ENCODE measurements at places on chromosomes 4 and X. TPM values are rescaled to one million over a fixed set of nuclear protein-coding genes. Genes with fewer than 3 reads are reported as not detected.

GRCh38 chr4:110034026-110034393 is 121.3 kb downstream of the EGF start:
- peaks cover 3% of the 10 kb centered on the region for H3K27me3 ChIP-seq
- H3K27ac ChIP-seq: no peak overlapping the region
- H3K4me1 ChIP-seq: no peaks in the 10 kb centered on the region
- H3K4me3 ChIP-seq: no peak overlapping the region
- DNase-seq: no peak

GRCh38 chrX:9433596-9433995 is 31.3 kb upstream of the TBL1X start:
- no peak for DNase-seq
- H3K36me3 ChIP-seq: no peaks in the 10 kb centered on the region
- no peak overlapping the region for H3K27ac ChIP-seq
- no peak overlapping the region for H3K4me3 ChIP-seq
- no peaks in the 10 kb centered on the region for H3K27me3 ChIP-seq

DNA sequence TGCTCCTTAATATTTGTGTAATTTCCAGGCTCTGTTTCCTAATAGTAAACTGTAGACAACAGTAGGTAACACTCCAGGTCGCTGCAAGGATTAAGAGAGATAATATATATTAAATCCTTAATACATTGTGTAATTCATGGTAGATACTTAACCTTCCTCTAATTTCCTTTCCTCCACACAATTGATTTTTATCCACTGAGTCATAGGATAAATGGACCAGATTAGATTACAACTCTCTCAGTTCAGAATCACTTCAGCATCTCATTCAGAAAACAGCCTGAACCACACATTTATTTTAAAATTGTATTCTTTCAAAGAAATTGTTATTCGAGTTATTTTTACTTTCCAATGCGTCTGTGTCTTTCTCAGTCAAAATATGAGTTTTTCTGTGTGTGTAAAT is 17.1 kb downstream of the GK2 start:
- H3K36me3 ChIP-seq: no peaks in the 10 kb centered on the region
- H3K4me1 ChIP-seq: no peaks in the 10 kb centered on the region
- no peak for DNase-seq

- H3K27me3 ChIP-seq: no peaks in the 10 kb centered on the region
- H3K27ac ChIP-seq: no peak overlapping the region
- peaks cover 31% of the 10 kb centered on the region for H3K36me3 ChIP-seq
- no peak for DNase-seq
- no peaks in the 10 kb centered on the region for H3K4me1 ChIP-seq
Measured at GRCh38 chr4:13449590-13449989, 34.5 kb downstream of the RAB28 start.

DNA sequence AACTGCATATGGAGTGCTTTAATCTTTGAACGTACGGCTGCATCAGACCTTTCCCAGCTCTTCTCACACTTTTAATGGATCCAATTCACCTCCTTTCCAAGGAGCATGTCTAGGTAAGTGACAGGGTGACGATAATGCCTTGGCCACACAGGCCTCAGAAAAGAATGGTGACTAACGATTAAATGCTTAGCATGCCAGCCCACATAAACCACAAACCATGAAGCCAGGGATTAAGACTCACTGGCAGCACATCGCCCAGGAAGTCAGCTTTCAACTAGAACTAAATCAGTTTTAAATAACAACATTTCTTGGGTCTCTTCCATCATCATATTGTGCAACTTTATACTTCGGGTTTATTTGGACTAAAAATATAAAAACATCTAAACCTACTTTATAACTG is 28.7 kb downstream of the INPP4B start:
- no peak overlapping the region for H3K4me3 ChIP-seq
- H3K4me1 ChIP-seq: no peaks in the 10 kb centered on the region
- H3K27ac ChIP-seq: no peak overlapping the region
- no peak for DNase-seq

DNA sequence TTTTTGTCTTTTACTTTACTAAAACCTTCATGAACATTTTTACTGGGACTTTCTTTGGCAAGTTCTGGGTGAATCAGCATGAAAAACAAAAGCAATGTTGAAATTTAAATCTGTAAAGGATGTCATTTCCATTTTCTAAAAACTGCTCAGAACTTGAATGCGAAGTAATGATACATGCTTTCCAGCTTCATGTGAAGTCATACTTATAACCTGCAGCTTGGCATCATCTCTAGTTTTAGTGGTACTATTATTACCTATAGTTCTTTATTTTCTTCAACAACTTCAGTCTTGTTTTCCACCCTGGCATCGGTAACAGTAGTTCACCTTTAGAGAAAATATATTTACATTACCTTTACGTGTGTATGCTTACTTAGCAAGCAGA is 421.4 kb upstream of the DIPK2B start:
- no peak overlapping the region for H3K4me3 ChIP-seq
- H3K4me1 ChIP-seq: peaks cover 12% of the 10 kb centered on the region
- no peaks in the 10 kb centered on the region for H3K36me3 ChIP-seq
- H3K27ac ChIP-seq: no peak overlapping the region

DNA sequence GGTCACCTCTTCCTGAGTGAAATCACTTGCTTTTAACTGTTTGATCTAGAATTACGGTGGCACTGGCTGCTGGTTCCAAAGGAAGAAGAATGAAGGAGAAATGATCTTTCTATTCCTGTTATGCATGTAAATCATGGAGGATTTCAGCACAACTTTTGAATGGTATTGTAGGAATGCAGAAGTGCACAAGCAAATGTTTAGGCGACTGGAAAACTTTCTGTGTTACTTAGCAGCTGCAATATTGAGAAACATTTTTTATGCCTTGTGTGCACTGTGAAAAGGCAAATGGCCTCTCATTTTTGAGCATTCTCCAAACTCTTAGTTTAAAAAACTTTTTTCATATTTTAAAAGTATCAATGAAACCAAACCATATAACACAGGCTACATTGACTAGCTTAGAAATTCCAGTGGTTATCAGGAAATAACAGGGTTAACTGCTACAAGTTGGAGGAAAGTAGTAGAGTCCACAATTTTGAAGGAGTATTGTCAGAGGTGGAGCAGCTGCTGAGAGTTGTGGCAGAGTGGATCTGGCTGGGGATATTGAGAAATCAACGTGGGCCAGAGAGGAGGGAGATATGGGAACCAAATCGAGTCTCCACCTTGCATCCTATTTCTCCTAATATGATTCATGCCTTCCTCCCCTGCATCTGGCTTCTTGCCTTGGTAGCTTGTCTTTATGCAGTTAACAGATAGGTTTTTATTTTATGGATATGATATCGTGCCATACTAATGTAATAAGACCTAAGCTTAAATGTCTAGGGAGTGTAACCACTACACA is 32.0 kb upstream of the FHL1 start:
- no peaks in the 10 kb centered on the region for H3K27me3 ChIP-seq
- no peaks in the 10 kb centered on the region for H3K36me3 ChIP-seq
- H3K27ac ChIP-seq: no peak overlapping the region
- H3K4me3 ChIP-seq: no peak overlapping the region
- DNase-seq: no peak

DNA sequence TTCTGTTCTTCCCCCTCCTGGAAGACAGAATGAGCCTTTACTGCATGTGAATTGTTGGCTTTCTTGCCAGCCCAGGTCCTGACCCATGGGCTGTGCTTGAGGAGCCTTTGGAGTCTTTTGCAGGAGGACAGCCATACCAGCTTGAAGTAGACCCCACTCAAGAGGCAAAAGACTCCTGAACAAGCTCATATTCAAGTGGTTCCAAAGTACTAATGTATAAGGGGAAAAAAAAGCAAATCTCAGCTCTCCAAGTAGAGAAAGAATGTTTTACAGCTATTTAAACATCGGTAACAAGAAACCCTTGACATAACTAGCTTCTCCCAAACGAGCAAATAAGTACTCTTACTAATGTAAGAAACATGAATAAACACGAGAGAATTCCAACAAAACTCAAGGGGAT is 174.9 kb upstream of the MXRA5 start:
- peak overlapping the region; percentile 60 for H3K27ac ChIP-seq
- H3K36me3 ChIP-seq: no peaks in the 10 kb centered on the region
- peak overlapping the region; percentile 46 for H3K4me3 ChIP-seq
- H3K4me1 ChIP-seq: peaks cover 6% of the 10 kb centered on the region
- no peak for DNase-seq

GRCh38 chr4:142160509-142160908 is 524.1 kb downstream of the IL15 start:
- H3K36me3 ChIP-seq: no peaks in the 10 kb centered on the region
- peaks cover 1% of the 10 kb centered on the region for H3K4me1 ChIP-seq
- H3K27me3 ChIP-seq: no peaks in the 10 kb centered on the region
- H3K27ac ChIP-seq: no peak overlapping the region

DNA sequence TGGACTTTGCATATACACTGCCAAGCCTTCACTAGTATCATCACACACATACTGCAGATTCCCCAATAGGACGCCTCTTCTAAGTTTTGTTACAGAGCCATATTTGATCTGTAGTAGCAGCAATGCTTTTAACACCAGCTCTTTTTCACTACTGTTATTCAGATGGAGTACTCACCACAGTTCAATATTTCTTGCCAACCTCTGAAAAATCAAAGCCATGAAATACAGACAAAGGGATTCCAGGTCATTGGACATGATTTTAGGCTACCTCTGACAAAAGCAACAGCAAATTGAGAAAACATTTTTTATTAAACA is 390.7 kb upstream of the ADGRL3 start:
- no peak overlapping the region for H3K27ac ChIP-seq
- DNase-seq: no peak
- no peaks in the 10 kb centered on the region for H3K36me3 ChIP-seq

DNA sequence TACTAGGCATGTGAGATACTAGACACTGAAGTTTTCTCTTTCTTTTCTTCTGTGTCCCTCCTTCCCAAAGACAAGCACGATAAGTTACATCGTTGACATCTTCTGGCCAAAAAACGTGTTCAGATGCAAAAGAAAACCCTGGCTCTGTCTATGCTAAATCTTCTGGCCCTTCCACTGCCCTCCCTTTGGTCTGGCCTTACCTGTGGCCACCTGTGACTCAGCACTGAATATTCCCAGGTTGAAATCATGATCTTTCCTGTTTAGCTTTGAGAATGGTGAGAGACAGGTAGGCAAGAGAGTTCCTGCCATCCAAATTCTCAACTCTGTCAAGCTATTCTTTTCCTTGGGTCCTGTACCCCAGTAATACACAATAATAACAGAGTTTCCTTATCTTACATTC is 12.3 kb downstream of the CLCN5 start:
- H3K4me3 ChIP-seq: no peak overlapping the region
- no peak overlapping the region for H3K27ac ChIP-seq
- no peak for DNase-seq
- H3K27me3 ChIP-seq: no peaks in the 10 kb centered on the region
- H3K36me3 ChIP-seq: peaks cover 5% of the 10 kb centered on the region
- no peaks in the 10 kb centered on the region for H3K4me1 ChIP-seq

- peak within 1 kb of the TSS; percentile 97 for H3K4me3 ChIP-seq
- DNase-seq: peak; percentile 91
- H3K27me3 ChIP-seq: peaks cover 12% of the 10 kb centered on the region
- H3K27ac ChIP-seq: peak within 1 kb of the TSS; percentile 95
Measured at GRCh38 chr4:6909113-6909969, at the start of gene TBC1D14. Gene TBC1D14, plus strand, starts transcription at chr4:6909826. Its CDS starts 13,564 bp downstream, at chr4:6923390.

DNA sequence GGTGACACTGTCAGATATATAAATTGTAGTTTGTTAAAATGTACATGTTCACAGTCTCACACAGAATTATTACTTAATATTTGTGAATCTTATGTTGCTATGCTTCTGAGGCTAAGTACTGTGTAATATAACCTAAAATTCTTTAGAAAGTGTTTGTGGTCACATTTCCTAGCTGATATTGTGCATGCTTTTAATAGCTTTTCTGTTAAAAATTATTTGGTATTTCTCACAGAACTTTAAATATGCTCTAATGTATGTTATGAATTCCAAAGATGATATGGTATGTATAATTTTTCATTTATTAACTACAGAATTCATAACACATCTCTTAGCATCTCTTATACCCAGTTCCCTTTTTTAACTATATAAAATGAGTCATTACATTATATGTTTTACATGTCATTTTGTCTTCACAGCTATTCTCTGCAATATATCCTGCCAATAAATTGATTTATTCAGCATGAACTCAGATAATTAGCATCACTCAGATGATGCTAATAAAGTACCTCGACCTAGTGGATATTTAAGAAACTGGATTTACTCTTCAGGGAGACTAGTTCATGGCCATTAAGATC is 9.3 kb downstream of the PTPN13 start:
- H3K27ac ChIP-seq: no peak overlapping the region
- DNase-seq: no peak
- peaks cover 18% of the 10 kb centered on the region for H3K4me1 ChIP-seq
- H3K36me3 ChIP-seq: peaks cover 16% of the 10 kb centered on the region
- H3K4me3 ChIP-seq: no peak overlapping the region
- no peaks in the 10 kb centered on the region for H3K27me3 ChIP-seq

- no peaks in the 10 kb centered on the region for H3K27me3 ChIP-seq
Measured at GRCh38 chrX:150159537-150159936, 203.6 kb upstream of the MAMLD1 start.

DNA sequence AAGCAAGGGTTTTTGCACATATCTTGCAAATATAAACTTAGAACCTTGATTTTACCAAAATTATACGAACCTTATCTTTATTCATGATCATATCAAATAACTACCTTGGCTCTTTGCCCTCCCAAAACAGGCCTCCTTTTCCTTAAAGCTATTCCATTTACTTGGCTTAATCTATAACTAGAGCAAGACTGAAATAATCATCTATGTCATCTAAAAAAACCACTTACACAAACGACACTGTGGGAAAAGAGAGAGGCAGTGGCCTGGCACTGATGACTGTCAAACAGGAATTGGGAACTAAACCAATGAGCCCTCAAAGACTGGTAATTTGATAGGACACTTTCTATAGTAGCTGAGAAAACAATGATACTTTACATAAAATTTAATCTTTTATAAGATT is 11.7 kb upstream of the PTPN13 start:
- no peaks in the 10 kb centered on the region for H3K27me3 ChIP-seq
- DNase-seq: no peak
- H3K4me1 ChIP-seq: peaks cover 10% of the 10 kb centered on the region
- no peak overlapping the region for H3K27ac ChIP-seq
- no peak overlapping the region for H3K4me3 ChIP-seq
- H3K36me3 ChIP-seq: no peaks in the 10 kb centered on the region

- H3K36me3 ChIP-seq: no peaks in the 10 kb centered on the region
- peaks cover 20% of the 10 kb centered on the region for H3K4me1 ChIP-seq
- peak overlapping the region; percentile 75 for H3K4me3 ChIP-seq
- peaks cover 51% of the 10 kb centered on the region for H3K27me3 ChIP-seq
Measured at GRCh38 chr4:24795666-24796381, 451 bp downstream of the SOD3 start.

The CYLC1 gene
- total RNA-seq: not detected

The FAM47A gene
- not detected for total RNA-seq

The RASSF6 gene
- 11.8 TPM for total RNA-seq

The SLC26A1 gene
- total RNA-seq: 2.8 TPM

The HTN1 gene
- not detected for total RNA-seq

The CCKAR gene
- 4.3 TPM for total RNA-seq

The SYAP1 gene
- 46.9 TPM for total RNA-seq

The EREG gene
- 4.4 TPM for total RNA-seq

The CLDN22 gene
- total RNA-seq: not detected

The SH3BGRL gene
- 52.4 TPM for total RNA-seq

The CAMK2D gene
- 62.0 TPM for total RNA-seq
